Upper lobe of right lung (tissue), 1 donor: ENCODE measurements at places on chromosomes 5 and 9. TPM values are rescaled to one million over a fixed set of nuclear protein-coding genes. Genes with fewer than 3 reads are reported as not detected.

Gene DIPK1B
- total RNA-seq = 17.7 TPM

Gene FREM1
- 7.0 TPM for total RNA-seq

Gene SOHLH1
- not detected for total RNA-seq

Gene INSYN2B
- total RNA-seq = 0.17 TPM

Gene PHF24
- total RNA-seq = 0.23 TPM

Gene PCDHA12
- total RNA-seq = 8.8 TPM

Gene NPR2
- total RNA-seq = 21.7 TPM

Gene C9orf50
- not detected for total RNA-seq

Gene AIF1L
- 12.3 TPM for total RNA-seq

Gene FLT4
- total RNA-seq = 38.6 TPM

Gene ZNF366
- 12.2 TPM for total RNA-seq

Gene OGN
- total RNA-seq = 10.6 TPM

Gene SAPCD2
- 0.84 TPM for total RNA-seq

Gene PRUNE2
- total RNA-seq = 7.4 TPM

Gene DMRT3
- total RNA-seq = not detected

GRCh38 chr5:157475432-157475831 lies 15.4 kb downstream of the NIPAL4 start:
- H3K27me3 ChIP-seq = no peaks in the 10 kb centered on the region
- H3K4me1 ChIP-seq = peaks cover 6% of the 10 kb centered on the region
- peaks cover 6% of the 10 kb centered on the region for H3K36me3 ChIP-seq

DNA sequence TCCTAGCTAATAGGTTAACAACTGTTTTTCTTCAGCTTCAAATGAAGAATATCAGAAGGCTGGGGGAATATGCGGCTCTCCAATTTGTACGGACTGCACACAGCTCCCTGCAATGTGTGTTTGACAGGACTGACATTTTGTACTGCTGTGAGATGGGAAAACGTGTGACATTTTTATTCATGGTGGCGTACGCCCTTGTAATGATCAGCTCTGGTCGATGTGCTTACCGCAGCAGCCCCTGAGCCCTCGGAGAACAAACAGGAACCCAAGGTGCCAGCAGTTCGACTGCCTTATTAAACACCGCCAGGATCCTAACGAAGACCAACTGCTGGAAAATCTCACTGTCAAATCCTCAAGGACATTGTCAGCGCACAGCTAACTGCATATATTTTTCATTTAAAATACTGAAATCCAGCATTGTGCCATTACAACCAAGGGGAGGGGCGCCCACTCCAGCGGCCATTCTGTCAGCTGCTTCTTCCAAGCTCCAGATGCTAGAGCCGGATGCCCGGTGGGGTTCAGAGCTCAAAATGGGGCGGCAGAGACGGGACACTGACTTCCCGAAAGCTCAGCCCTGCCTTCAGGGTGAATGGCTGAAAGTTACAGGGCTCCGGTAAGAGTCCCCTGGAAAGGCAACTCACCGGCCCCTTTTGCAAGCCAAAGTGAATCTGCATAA lies 66.8 kb downstream of the CRB2 start:
- DNase-seq = peak; percentile 43
- no peaks in the 10 kb centered on the region for H3K4me1 ChIP-seq
- H3K36me3 ChIP-seq = no peaks in the 10 kb centered on the region
- H3K27me3 ChIP-seq = no peaks in the 10 kb centered on the region
- H3K4me3 ChIP-seq = no peak overlapping the region
- H3K27ac ChIP-seq = no peak overlapping the region

- H3K27ac ChIP-seq = no peak overlapping the region
- no peaks in the 10 kb centered on the region for H3K27me3 ChIP-seq
- H3K4me3 ChIP-seq = no peak overlapping the region
- H3K4me1 ChIP-seq = no peaks in the 10 kb centered on the region
- DNase-seq = no peak
- H3K36me3 ChIP-seq = no peaks in the 10 kb centered on the region
Observed at GRCh38 chr9:1366276-1366675, 316.1 kb downstream of the DMRT2 start.

DNA sequence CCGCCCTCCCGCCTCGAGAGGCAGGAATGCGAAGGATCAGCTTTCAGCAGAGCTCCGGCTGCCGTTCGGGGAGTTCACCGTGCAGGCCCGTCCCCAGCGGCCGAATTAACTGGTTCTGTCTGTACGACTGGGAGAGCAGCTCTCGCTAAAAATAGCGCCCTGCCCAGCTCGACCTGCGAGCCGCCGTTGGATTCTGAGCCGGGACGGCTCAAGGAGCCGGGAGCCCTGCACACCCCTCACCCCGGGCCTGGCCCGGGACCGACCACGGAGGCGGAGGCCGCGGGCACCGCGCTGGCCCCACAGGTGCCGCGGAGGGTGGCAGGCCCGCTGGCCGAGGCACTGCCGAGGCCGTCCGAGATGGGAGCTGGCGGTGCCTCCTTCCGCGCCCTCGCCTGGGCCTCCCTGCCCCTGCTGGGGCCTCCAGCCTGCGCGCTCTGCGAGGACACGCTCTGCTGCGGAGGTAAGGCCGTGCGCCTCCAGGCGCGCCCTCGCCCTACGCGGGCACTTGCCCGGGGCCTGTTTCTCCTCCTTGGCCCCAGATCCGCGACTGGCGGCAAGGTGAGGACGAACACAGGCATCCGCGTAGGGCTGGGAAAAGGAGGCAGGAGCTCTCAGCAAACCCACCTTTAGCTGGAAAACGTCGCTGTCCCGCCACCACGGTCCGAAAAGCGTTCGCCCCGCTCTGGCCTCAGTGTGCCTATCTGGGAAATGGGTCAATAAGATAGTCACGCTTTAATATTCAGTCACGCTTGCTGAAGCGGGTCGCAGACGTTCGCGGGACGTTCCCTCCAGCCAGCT lies 53.1 kb upstream of the DAB2IP start:
- H3K27me3 ChIP-seq = peaks cover 15% of the 10 kb centered on the region
- H3K27ac ChIP-seq = peak overlapping the region; percentile 87
- peak; percentile 91 for DNase-seq
- peaks cover 27% of the 10 kb centered on the region for H3K4me1 ChIP-seq

- H3K36me3 ChIP-seq = no peaks in the 10 kb centered on the region
- H3K27me3 ChIP-seq = no peaks in the 10 kb centered on the region
- peak; percentile 75 for DNase-seq
- no peaks in the 10 kb centered on the region for H3K4me1 ChIP-seq
- no peak overlapping the region for H3K4me3 ChIP-seq
Observed at GRCh38 chr9:106613250-106613737, 249.7 kb upstream of the ZNF462 start.

GRCh38 chr5:10466446-10467073 lies 24.9 kb downstream of the ROPN1L start:
- no peak overlapping the region for H3K4me3 ChIP-seq
- H3K36me3 ChIP-seq = no peaks in the 10 kb centered on the region
- H3K27ac ChIP-seq = no peak overlapping the region
- H3K4me1 ChIP-seq = peaks cover 6% of the 10 kb centered on the region

DNA sequence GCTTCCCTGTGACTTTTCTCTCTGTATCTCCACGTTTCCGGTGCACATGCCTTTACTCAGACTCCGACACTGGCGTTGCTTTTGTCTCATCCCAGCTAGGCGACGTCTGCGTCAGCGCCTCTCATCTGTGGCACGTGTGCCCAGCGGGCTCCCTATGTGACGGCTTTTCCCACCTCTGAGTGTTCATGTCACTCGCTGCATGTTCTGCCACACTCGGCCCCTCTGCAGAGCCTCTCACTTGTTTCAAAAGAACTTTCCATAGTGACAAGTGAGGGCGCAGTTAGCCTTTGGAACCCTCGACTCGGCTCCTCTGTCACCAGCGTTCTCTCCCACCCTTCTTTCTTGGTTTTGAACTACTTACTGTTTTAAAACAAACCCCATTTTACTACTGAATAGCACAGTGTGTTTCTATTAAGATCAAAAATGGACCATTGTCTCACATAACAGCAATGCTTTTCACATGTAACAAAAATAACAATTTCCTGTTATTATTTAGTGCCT lies 113.4 kb upstream of the CACNA1B start:
- H3K27ac ChIP-seq = no peak overlapping the region
- no peak overlapping the region for H3K4me3 ChIP-seq
- H3K27me3 ChIP-seq = no peaks in the 10 kb centered on the region

GRCh38 chr9:98590101-98590500 lies 118.6 kb downstream of the GABBR2 start:
- H3K36me3 ChIP-seq = no peaks in the 10 kb centered on the region
- no peak for DNase-seq
- H3K4me3 ChIP-seq = no peak overlapping the region

GRCh38 chr5:32769711-32770110 lies 58.6 kb downstream of the NPR3 start:
- no peaks in the 10 kb centered on the region for H3K36me3 ChIP-seq
- no peak for DNase-seq
- no peak overlapping the region for H3K27ac ChIP-seq
- no peak overlapping the region for H3K4me3 ChIP-seq
- H3K4me1 ChIP-seq = peaks cover 7% of the 10 kb centered on the region

DNA sequence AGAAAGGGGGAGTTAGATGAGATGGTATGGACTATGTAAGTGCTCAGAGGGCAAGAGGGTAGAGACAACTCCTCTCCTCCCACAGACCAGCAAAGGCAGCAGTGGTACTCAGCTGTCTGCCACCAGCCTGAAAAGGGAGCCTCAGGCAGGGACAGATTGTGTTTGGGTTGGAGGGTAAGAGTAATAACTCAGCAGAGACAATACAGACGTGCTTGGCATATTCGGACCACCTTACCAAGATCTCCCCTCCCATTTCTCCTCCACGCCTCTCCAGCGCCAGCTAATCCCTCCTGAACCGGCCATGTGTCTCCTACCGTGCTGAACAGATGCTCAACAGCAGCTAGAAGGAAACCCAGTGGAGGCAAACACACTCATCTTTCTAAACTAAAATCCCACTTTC lies 180.8 kb downstream of the ASTN2 start:
- no peak overlapping the region for H3K27ac ChIP-seq
- no peaks in the 10 kb centered on the region for H3K36me3 ChIP-seq
- DNase-seq = no peak
- no peaks in the 10 kb centered on the region for H3K27me3 ChIP-seq
- H3K4me3 ChIP-seq = no peak overlapping the region

DNA sequence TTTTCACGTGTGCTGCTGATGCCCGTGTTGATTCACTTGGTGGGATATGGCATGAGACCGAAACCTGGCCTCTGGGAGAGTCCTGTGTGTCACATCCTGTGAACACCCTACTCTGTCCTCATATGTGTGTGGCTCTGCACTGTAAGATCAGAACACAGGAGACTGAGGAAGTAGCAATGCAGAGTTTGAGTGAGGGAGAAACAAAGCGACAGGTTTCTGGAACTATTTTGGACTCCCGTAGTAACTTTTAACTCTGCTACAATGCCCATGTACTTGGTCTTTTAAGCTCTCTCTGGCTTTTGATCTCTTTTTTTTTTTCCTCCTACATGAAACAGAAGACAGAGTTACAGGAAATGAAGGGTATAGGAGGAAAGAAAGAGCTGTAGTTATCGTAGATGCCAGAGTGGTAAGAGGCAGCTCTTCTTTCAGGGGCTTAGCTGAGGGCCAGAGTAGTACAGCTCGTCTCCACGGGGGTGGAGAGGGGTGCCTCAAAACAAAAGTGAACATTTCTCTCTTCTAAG lies 26.6 kb downstream of the GRAMD2B start:
- no peak for DNase-seq
- H3K27me3 ChIP-seq = no peaks in the 10 kb centered on the region
- H3K4me3 ChIP-seq = peak overlapping the region; percentile 17
- peaks cover 4% of the 10 kb centered on the region for H3K4me1 ChIP-seq
- no peaks in the 10 kb centered on the region for H3K36me3 ChIP-seq

- no peak overlapping the region for H3K4me3 ChIP-seq
- DNase-seq = no peak
- no peaks in the 10 kb centered on the region for H3K4me1 ChIP-seq
Observed at GRCh38 chr9:8845376-8845775, 1045.8 kb upstream of the DMAC1 start.

DNA sequence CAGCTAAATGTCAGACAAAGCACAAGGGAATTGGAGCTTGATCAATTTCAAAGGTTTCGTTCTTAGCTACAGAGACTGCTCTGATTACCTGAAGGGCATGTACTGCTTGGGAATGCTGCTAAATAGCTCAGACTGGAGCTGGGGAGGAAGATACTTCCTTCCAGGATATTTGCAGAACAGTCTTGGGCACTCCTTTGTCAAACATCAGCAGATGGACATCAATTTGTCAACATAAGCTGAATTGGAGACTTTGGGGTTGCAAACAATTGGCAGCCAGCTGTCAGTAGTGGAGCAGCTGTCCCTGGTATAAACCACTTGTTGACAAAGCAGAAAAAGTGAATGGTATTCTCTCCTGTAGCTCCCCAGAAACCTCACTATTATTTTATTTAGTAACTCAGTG lies 182.0 kb downstream of the CCDC192 start:
- H3K27me3 ChIP-seq = no peaks in the 10 kb centered on the region
- H3K4me1 ChIP-seq = peaks cover 7% of the 10 kb centered on the region
- DNase-seq = no peak
- H3K4me3 ChIP-seq = no peak overlapping the region

GRCh38 chr9:107337676-107338590 lies 54.9 kb downstream of the RAD23B start:
- DNase-seq = no peak
- no peak overlapping the region for H3K27ac ChIP-seq

DNA sequence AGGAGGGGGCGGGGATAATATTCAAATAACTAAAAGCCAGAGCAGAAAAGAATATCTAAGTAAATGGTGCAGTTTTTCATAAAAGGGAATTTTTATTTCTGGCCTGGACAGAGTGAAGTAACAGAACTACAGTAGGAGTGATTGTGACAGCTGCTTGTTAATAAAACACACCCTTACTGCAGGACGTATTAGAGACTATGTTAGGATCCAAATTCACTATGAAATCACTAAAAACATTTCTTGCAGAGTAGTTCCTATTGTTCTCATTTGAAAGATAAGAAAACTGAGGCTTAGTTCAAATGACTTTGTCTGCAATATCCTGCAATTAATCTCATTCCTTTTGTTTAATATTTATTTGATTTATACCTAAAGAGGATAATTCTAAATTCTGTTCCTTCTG lies 39.5 kb downstream of the FAM174A start:
- no peak overlapping the region for H3K4me3 ChIP-seq
- no peaks in the 10 kb centered on the region for H3K4me1 ChIP-seq
- DNase-seq = no peak

DNA sequence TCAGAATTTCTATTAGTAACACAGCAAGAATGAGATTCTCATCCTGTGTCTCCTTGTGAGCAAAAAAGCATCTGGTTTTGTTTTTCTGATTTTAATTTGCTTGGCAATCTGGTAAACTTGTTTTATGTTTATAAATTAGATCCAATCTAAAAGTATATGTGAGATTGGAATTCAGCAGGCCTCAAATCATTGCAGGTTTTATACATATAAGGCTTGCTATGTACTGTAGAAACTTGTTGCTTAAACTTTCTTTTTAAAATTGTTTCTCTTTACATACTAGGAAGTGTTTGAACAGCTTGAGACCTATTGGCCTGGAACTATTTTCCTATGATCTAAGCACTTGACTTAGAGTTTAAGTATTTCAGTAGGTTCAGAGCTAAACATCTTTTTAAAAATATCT lies 1037.8 kb downstream of the NR2F1-AS1 start:
- DNase-seq = no peak
- no peaks in the 10 kb centered on the region for H3K36me3 ChIP-seq
- H3K27ac ChIP-seq = no peak overlapping the region

GRCh38 chr5:56549096-56549886 lies 266.1 kb upstream of the MAP3K1 start:
- no peak overlapping the region for H3K27ac ChIP-seq
- no peak overlapping the region for H3K4me3 ChIP-seq
- H3K36me3 ChIP-seq = no peaks in the 10 kb centered on the region
- no peaks in the 10 kb centered on the region for H3K27me3 ChIP-seq
- H3K4me1 ChIP-seq = peaks cover 9% of the 10 kb centered on the region
- DNase-seq = no peak

GRCh38 chr9:93164085-93164484 lies 19.9 kb upstream of the WNK2 start:
- no peak overlapping the region for H3K27ac ChIP-seq
- DNase-seq = no peak
- H3K27me3 ChIP-seq = no peaks in the 10 kb centered on the region
- no peaks in the 10 kb centered on the region for H3K36me3 ChIP-seq
- H3K4me1 ChIP-seq = peaks cover 3% of the 10 kb centered on the region
- no peak overlapping the region for H3K4me3 ChIP-seq
